ENCODE measurements at places on chromosomes 5 and 9. TPM values are rescaled to one million over a fixed set of nuclear protein-coding genes. Genes with fewer than 3 reads are reported as not detected.

SLC6A19 gene
- not detected for polyA plus RNA-seq

PCDHA9 gene
- polyA plus RNA-seq = not detected

LOX gene
- polyA plus RNA-seq = not detected

DIRAS2 gene
- polyA plus RNA-seq = not detected

IRX1 gene
- polyA plus RNA-seq = not detected

SPINK13 gene
- not detected for polyA plus RNA-seq

BHMT2 gene
- not detected for polyA plus RNA-seq

All from IgD-negative memory B cell (primary cell).